ENCODE measurements at places on chromosomes 6 and 20.

DNA sequence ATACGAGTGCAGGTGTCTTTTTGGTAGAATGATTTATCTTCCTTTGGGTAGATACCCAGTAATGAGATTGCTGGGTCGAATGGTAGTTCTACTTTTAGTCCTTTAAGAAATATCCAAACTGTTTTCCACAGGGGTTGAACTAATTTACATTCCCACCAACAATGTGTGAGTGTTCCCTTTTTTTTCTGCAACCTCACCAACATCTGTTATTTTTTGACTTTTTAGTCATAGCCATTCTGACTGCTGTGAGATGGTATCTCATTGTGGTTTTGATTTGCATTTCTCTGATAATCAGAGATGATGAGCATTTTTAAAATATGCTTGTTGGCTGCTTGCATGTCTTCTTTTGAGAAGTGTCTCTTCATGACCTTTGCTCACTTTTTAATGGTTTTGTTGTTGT is 1.9 kb upstream of the ZNF831 start:
- DNase-seq = no peak

GRCh38 chr6:162190981-162191380 is 536.6 kb downstream of the PRKN start:
- DNase-seq = no peak

GRCh38 chr20:4130404-4131189 is 115.2 kb upstream of the RNF24 start:
- DNase-seq = peak; percentile 29

DNA sequence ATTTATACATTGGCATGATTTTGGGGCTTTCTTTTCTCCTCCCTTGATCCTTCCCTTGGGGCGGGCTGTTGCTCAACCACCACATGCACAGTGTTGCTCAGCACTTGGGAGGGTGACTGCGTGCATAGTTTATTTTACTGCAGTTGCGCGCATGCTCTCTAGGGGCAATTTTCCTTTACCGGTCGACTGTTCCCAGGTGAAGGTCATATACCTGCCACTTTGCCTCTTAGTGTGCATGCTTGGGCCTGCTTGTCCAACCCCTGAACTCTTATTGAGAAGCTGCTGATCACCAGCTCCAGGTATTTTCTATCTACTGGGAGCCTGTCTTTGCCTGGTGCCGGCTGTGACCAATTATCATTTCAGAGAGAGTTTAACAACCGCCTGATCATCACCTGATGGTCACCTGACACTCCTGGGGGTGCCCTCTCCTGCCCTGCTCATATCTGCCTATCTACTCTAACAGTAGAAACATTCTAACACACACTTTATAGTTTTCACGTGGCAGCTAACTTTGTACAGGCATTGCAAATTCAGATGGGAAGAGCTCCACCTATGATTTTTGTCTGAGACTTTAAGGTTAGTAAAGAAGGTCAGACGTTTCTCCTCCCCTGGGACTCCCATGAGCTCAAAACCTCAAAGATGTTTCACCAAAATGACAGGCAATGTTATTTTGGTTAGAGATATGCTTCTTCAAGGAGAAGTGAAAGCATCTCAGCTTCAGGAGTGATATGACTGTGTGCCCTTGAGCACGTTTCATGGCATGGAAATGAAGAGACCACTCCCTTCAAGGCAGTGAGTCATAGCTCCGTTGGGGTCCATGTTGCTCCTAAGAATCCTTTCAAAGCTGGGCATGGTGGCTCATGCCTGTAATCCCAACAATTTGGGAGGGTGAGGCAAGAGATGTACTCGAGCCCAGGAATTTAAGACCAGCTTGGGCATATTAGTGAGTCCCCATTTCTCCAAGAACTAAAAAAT is 227.5 kb upstream of the MYLIP start:
- no peak for DNase-seq

DNA sequence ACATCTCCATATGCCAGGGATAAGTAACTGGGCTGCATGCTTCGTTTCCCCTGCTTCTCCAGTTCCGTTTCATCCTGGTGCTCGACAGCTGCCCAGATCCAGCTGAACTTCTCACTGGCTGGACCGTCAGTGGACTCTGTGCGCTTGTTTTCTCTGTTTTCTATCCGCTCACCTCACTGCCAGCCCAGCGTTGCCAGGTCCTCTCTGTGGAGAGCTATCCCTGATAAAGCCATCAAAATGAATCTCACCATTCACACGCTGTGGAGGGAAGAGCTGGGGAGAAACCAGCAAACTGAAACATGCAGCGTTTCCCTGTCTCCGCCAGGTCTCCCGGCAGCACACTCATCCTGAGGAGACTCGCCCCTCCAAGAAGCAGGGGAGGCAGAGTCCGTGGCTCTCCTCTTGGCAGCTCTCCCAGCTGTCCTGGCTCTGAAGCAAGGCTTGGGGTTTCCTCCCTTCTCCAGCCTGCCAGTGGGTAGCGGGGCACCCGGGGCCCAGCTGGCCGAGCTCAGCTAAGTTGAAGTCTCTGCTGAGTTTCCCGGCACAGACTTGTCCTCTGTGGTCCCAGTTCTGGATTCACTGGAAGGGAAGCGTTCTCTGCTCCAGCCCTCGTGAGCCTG is 160.9 kb downstream of the DTNBP1 start:
- DNase-seq = no peak
